ENCODE measurements at places on chromosomes 2 and 18.

DNA sequence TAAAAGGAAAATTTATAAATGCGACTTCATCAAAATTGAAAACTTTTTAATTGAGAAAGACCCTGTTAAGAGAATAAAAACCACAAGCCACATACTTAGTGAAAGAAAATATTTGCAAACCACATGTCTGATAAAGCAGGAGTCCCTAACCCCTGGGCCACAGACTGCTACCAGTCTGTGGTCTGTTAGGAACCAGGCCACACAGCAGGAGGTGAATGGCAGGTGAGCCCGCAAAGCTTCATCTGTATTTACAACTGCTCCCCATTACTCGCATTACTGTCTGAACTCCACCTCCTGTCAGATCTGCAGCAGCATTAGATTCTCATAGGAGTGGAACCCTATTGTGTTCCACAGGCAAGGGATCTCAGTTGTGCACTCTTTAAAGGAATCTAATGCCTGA is 95.5 kb upstream of the CRACDL start:
- DNase-seq: peak; percentile 2

GRCh38 chr2:18219676-18220075 is 340.8 kb downstream of the RDH14 start:
- DNase-seq: no peak

DNA sequence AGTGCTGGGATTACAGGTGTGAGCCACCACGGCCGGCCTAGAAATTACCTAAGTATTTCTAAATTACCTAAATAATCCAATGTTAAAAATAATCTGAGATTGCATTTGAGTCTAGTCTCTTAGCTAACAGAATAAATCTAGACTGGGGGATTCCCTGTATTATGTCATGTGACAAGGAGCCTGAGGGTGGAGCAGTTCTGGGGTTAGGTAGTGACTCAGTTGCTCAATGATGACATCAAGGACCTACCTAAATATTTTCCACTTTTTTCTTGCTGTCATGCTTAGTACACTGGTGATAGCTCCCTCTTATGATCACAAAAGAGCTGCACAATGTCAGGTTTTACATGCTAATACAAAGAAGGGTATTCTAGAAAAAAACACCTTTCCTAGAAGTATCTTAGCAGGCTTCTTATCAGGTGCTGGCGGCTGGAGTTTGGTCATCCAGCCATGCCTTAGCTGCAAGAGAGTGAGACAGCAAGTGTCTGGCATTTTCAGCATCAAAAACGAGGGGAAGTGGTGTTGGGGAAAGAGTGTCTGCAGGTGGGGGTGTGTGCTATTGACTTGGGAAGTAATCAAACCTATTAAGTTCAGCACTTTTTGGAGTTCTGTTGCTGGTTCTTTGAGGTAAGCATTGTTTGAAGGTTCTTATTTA is 17.5 kb upstream of the CEP192 start:
- no peak for DNase-seq

DNA sequence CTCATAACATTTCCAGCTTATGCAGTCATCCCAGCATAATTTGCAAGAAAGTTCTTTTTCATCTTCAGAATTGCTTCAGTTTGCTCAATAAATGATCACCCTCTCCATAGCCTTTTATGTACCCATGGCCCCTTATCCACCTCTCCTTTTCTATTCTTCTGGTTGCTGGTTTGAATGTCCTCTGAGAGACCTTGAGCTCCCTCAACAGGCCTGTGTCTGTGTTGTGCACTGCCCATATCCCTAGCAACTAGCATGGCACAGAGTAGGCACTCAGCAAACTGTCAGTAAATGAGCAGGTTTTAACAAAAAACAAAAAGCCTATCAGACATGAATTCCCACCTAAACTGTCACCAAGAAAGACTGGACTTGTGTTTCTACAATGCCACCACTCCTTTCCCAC is 160.5 kb downstream of the AKAIN1 start:
- no peak for DNase-seq

- no peak for DNase-seq
Measured at GRCh38 chr18:74261053-74261713, 30.6 kb downstream of the CYB5A start.

DNA sequence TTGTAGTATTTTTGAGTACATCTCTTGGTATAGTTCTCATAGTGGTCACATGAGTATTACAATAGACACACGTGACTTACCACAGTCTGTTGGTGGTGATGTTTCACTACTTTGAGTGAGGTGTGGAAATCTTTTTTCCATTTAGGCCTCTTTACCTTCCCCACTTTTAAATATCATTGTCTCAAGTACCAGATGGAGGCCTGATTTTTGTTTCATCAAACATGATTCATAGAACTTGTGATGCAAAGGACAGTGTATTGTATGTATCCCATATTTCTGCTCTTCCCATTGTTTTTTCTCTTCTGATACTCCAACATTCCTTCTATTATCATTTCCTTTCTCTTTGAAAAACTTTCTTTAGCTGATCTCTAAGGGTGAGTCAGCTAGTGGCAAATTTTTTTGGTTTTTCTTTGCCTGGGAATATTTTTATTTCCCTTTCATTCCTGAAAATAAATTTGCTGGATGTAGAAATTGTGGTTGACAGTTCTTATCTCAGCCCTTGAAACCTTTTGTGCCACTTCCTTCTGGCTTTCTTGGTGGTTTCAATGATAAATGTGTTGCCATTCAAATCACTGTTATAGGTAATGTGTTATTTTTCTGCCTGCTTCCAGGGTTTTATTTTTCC is 32.8 kb downstream of the RFX8 start:
- DNase-seq: no peak

DNA sequence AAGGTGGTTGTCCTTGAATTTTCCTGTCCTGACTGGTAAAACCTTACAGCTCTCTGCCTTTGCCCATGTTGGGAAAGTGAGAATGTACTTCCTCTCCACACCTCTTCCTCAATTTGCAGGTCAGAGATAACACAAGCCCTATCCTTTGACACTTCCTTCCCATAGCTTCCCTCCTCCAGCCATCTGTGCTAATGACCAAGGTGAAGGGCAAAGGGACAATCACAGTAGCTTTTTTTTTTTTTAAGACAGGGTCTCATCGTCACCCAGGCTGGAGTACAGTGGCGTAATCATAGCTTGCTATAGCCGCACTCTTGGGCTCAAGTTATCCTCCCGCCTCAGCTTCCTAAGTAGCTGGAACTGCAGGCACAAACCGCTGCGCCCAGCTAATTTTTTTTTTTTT is 24.3 kb upstream of the STPG4 start:
- no peak for DNase-seq

DNA sequence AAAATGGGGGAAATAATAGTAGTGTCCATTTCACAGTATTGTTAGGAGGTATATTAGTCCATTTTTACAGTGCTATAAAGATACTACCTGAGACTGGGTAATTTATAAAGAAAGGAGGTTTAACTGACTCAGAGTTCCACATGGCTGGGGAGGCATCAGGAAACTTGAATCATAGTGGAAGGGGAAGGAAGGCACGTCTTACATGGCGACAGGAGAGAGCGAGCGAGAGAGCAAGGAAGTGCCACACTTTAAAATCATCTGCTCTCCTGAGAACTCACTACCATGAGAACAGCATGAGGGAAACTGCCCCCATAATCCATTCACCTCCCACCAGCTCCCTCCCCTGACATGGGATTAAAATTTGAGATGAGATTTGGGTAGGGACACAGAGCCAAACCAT is 23.4 kb downstream of the MGAT5 start:
- DNase-seq: no peak

GRCh38 chr2:179917272-179917671 is 55.9 kb upstream of the ZNF385B start:
- no peak for DNase-seq

GRCh38 chr2:150581717-150582472 is 94.4 kb upstream of the RND3 start:
- no peak for DNase-seq

DNA sequence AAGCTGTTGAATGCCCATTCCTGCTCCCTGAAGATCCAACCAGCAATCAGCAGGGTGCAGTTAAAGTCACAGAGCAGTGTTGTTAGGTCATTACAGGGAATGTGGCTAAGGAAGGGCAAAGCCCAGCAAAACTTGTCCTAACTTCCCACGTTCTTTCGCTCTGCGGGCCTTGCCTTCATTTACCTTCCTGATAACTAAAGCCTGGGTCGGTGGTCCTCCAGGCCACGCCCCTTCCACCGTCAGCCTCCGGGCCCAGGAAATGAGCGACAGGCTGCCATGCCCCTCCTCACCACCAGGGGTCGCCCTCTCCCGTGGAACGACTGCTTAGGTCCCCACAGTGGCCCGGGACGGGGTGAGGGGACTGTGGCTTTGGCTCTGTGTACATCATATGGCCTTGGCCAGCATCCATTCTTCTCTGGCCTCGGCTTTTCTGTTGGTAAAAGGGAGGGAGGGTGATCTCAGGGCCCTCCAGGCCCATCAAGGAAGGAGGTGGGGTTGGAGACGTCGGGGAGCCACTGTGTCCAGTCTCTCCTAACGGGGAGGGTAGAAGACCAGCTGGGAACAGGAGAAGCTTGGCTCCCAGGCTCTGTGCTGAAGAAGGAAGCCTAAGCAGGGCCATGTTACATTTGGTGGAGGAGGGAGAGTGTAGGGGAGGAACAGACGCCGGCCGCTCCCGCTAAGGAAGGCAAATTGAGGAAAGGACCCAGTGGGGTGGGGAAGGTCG is 2.2 kb downstream of the SH2D6 start:
- DNase-seq: peak; percentile 96

- no peak for DNase-seq
Measured at GRCh38 chr18:54269893-54270844, 852 bp downstream of the POLI start.

DNA sequence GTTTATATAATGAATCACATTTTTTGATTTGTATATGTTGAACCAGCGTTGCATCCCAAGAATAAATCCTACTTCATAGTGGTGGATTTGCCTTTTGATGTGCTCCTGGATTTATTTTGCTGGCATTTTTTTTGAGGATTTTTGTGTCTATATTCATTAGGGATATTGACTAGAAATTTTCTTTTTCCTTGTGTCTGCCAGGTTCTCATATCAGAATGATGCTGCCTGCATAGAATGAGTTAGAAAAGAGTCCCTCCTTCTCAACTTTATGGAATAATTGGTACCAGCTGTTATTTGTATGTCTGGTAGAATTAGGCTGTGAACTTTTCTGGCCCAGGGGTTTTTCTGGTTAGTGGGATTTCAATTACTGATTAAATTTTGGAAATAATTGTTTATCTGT is 457.4 kb upstream of the DSEL start:
- DNase-seq: no peak

GRCh38 chr2:169661265-169661664 is 32.9 kb downstream of the CFAP210 start:
- DNase-seq: no peak
